ENCODE measurements at places on chromosomes 3 and 15.

DNA sequence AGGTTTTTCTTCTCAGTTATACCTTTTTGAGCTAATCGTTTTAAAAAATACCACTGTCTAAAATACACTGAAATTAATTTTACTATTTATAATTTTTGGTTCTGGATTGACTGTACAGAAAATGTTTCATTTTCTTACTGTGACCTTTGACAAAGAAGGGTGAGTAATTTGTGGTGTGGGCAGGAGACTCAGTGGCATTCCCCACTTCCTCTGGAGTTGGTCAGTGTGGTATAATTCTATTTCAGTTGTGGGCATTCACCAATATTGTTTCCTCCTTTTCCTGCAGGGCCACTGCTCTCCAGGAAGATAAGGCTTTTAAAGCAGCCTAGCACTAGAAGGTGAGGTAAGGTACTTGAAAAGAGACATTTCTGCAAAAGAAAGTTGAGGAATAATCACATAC, 6.5 kb downstream of the DAG1 start:
- DNase-seq: no peak

- DNase-seq: no peak
Measured at GRCh38 chr3:89000886-89001285, 106.5 kb upstream of the EPHA3 start.

- no peak for DNase-seq
Measured at GRCh38 chr3:62833538-62833937, 41.7 kb downstream of the CADPS start.

DNA sequence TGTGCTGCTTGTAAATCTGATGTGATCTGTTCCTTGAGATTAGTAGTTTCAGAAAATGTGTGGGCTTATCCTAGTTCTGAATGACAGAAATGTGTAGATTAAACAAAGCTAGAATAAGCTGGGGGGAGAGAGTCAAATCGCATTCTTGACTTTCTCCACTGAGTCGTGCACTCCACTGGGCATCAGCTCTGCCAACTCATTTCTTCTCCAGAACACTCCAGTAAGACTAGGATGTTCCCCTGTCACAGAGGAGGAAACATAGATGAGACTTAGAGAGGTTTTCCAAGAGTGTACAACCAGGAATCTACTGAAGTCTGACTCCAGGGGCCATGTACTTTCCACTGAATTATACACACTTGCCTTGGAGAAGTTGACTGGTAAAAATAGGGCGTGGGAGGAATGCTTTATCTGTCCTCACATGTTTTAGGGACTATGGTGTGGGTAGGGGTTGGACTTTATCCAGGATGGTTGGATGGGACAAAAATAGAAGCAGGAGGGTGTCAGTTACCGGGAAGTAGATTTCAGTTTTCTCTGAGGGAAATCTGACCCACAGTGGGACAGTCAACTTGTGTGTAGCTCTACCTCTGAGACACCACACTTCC, 298.2 kb downstream of the UBE2E2 start:
- DNase-seq: no peak
